Regular cardiac myocyte (primary cell): ENCODE measurements at places on chromosomes 1 and 21. TPM values are rescaled to one million over a fixed set of nuclear protein-coding genes. Genes with fewer than 3 reads are reported as not detected.

Gene AJAP1
- under 0.01 TPM in 1 of 2 replicates, not detected in the other for total RNA-seq

Gene ZNF695
- total RNA-seq: 0.56 and 3.3 TPM in 2 replicates

Gene SLC1A7
- 0.58 and 1.1 TPM in 2 replicates for total RNA-seq

Gene LRRC53
- not detected in 2 replicates for total RNA-seq

Gene TFB2M
- 15.2 and 19.7 TPM in 2 replicates for total RNA-seq

Gene TDRD5
- not detected in 2 replicates for total RNA-seq

Gene AADACL3
- total RNA-seq: not detected in 2 replicates

Gene PLXNA2
- total RNA-seq: 3.4 and 8.4 TPM in 2 replicates

Gene ATP1B1
- total RNA-seq: 7.6 and 28.6 TPM in 2 replicates
